ENCODE measurements at places on chromosomes 4 and X.

GRCh38 chr4:166657261-166657660, 577.0 kb downstream of the SPOCK3 start:
- peak; percentile 37 for DNase-seq

GRCh38 chr4:102533348-102533747, 32.2 kb downstream of the NFKB1 start:
- no peak for DNase-seq

DNA sequence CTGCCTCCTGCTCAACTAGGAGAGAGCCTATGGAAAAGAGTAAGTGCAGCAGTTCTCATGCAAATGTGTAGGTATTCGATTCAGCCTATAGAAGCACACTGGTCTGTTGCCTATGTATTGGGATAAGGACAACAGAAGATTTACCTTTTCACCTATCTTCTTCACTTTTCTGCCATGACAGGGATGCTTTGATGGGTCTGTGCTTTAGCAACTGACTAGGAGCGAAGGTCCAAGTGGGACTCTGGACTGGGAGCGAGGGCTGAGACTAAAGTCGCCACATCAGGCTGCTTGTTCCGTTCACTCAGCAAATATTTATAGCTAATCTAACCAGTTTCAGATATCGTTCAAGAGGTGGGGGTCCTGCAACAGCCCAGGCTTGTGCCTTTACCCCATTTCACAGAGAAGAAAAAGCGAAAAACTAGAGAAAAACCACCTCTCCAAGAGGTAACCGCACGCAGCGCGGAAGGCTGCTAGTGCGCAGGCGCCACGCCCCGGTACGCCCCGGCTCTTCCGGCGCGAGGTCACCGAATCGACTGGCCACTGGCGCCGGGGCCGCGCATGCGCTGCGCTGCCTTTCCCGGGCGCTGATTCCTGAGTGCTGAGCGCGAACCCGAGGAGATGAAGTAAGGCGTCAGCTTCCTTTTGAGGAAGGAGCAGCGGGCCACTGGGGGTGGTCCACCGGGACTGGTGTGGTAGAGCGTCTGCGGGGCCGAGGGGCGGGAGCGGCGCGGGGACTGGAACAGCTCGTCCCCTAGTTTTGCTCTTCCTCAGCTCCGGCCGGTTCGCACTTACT, at the start of gene RBMX2:
TSS of gene RBMX2 (plus strand) at position 573 of the 793 bp plus-strand sequence. CDS start at position 619, 46 bp downstream.
- peak; percentile 77 for DNase-seq

DNA sequence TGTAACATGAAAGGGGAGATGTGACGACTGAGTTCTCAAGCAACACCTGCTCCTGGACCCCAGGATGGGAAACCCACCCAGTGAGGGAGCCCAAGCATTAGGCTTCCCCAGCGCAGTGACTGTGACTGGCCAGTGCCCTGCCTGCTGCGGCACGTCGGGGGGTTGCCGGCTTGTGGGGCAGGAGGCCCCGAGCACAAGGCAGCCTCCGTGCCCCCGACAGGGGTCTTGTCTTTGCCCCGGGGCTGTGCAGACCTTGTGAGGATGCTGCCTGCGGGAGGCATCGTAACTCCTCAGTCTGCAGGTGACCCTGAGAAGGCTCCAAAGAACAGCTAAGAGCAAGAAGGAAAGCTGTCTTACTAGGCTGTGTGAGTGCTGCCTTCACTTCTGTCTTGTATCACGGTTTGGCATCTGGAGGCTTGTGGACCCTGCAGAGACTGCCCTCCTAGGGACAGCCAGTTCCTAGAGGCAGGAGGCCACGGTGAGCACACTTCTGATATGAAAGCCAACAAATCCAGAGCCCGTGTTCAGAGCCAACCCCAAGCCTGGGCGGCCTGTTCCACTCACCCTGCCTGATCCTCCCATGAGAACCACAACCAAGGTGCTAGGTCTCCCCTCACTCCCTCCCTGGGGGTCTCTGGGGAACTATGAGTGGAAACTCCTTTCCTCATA, 47.7 kb downstream of the FGFRL1 start:
- DNase-seq: no peak

DNA sequence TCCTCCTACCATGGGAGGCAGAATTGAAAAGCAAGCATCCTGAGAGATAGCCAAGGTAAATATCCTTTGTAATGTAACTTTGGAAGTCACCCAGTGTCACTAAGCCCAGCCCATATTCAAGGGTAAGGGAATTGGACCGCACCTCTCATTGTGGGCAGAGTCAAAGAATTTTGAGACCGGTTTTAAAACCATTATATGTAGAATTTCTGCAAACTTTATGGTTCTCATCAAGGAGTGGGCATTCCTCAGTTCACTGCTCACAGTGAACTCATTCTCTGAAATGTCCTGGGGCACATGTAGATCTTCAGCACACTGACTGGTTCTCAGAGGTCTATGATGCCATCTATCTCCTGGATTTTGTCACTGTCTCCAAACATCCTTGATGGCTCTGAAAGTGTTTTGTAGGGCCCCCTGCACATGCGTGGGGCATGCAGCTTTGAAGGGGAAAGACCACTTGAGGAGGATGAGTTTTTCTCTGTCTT, 35.3 kb upstream of the CHRNA9 start:
- DNase-seq: no peak

DNA sequence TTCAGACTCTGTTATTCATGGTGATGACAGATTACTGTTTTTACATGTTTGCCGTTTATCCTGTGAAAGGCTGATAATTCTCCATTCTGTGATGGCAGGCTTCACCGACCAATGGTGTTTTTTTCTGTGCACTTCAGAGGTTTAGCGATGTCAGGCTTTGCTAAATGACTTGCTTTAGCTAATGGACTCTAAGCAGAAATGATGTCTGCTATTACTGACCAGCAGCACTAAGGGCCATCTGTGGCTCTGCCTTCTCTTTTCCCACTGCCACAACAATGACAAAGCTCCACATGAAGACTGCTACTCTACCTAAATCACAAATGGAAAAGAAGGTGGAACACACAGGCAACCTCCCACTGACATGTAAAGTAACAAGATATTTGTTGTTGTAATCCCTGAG, 68.4 kb upstream of the ALB start:
- DNase-seq: no peak

- no peak for DNase-seq
Observed at GRCh38 chrX:106139048-106139447, 29.1 kb upstream of the PWWP3B start.

GRCh38 chrX:116824785-116825184, 362.0 kb upstream of the CT83 start:
- DNase-seq: no peak

- DNase-seq: no peak
Observed at GRCh38 chr4:157882901-157883300, 289.9 kb downstream of the GASK1B start.

GRCh38 chr4:40367451-40367850, 32.3 kb downstream of the CHRNA9 start:
- DNase-seq: no peak

DNA sequence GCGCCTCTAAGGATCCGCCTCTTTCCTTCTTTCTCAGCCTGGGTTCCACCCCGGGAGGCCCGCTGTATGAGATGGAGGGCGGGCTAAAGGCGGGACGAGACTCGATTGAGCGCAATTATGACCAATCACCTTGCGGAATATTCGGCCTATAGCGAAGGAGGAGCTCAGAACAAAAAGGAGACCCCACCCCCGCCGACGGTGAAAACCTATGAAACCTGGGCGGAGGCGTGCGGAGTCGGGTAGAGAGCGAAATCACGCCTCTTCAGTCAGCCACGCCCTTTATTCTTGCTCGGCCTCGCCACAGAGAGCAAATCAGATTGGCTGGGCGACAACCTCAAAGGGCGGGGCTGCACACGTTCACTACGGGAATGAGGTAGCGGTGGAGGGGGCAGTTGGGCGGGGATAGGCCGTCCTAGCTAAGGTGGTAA, 615 bp upstream of the CDK16 start:
- DNase-seq: peak; percentile 99

DNA sequence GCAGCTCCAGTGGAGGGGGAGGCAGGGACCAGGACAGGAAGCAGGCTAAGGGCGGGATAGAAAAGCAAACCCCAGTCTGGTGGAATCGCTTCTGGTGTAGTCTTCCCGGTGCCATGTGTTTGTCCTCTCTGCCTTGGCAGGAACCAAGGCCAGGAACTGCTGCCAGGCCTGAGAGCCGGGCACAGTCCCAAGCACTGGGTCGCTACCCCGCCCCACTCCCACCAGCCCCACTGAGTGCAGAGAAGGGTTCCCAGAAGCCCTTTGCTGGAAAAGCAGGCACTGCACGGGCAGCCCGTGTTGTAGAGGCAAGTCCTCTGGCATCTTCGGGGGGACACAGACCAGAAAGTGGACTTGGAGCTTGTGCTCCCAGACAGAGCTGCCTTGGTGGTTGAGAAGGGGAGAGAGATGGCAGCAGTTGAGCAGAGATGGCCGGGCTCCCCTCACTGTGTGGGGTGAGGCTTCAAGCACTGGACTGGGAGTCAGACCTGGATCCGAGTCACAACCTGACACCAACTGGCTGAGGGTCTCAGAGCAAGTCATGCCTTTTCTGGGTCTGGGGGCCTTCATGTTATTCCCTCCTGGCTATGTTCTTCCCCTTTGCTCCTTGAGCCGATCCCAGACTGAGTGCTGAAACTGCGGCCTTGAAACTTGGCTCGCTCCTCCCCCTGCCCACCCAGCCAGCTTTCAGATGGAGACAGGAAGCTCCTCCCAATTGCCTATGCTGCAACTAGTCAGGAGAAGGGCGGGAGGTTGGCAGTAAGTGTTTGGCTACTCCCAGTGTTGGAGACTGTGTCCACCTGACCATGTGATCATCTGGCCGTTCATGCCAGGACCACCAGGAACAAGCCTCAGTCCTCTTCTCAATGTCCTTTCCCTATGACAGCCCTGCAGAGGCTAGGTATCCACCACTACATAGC, 59.7 kb upstream of the MTM1 start:
- peak; percentile 67 for DNase-seq

DNA sequence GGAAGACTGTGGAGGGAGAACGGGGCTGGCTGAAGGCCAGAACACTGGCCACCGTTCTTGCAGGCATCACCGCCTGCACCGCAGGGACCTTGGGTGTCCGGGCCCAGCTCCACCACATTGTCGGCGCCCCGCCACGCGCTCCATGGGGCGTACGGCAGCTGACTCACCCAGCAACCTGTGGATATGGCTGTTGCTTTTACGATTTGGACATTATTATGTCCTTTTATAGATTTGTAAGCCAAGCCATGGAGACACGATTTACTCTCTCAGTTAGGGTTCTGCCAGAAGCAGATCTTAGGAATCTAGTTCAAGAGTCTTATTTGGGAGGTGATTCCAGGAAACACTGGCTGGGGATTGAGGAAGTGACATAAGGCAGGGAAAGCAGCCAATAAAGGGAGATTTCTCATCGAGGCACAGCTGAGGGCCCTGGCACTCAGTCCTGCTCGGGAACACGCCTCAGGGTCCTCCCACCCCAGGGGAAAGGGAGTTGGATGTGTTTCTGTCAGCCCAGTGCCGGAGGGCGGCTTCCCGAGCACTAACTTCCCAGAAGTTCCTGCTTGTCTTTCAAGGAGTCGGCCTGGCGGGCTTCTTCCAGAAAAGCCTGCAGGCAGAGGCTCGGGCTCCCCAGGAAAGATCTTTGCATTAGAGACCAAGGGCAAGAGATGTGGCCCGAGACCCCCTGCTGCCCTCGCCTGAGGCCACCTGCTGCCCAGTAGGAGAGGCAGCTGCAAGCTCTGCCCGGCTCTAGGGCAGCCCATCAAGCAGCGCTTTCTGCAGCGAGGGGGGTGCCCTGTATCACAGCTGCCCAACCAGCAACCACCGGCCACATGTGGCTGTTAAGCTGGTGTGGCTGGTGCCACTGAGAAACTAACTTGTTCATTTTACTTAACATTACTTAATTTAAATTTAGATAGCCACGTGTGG, 52.9 kb downstream of the CRMP1 start:
- no peak for DNase-seq

DNA sequence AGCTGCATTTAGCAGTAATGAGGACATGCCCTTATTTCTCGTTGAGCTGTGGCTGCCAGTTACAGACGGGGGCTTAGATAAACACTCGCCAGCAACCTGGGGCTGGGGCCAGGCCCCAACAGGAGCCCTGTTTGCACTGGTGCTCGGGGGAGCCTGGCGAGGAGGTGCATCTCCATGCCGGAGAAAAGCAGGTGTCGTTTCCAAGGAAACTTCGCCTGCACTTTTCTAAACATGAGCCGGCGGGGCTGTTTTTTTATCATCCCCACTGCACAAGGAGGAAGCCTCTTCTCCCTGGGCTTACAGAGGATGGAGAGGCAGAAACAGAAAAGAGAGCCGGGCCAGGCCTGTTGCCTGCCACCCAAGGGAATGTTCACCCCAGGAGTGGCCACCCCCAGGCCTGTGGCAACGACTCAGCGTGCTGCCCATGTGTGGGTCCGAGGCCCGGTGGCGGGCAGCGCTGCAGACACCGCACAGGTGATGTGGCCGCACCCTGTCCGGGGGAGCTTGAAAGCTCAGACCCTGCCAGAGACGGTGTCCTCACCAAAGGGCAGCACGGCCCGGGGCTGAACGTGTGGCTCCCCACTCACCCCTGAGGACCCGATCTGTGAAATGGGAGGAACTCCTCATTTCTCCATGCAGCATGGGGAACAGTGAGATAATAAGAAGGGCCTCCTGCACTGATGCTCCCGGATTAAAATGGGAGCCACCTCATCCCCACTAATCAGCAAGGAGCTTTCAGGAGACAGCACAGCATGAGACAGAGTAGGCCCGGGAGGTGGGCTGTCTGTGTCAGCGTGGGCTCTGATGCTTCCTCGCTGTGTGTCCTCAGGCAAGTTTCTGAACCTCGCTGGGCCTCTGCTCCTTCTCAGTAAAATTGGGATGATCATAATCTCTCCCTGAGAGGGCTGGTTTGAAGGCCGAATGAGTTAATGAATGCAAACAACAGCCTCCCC, 33.8 kb upstream of the ADRA2C start:
- DNase-seq: no peak

DNA sequence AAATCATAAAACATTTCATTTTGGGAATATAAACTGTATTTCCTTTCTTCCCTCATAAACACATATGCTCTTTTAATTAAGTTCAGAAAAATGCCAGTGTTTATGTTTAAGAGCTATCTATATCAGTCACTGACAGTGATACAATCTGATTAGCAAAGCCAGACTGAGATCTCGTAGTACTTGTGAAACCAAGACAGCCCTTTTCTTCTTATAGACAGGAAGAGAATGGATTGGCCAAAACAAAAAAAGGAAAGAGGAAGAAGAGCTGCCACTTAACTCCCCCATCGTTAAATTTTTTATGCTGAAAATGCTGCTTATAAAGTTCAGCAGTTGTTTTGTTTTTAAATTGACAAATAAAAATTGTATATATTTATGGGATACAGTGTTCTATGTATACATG, 87.4 kb downstream of the PLAC1 start:
- DNase-seq: no peak

DNA sequence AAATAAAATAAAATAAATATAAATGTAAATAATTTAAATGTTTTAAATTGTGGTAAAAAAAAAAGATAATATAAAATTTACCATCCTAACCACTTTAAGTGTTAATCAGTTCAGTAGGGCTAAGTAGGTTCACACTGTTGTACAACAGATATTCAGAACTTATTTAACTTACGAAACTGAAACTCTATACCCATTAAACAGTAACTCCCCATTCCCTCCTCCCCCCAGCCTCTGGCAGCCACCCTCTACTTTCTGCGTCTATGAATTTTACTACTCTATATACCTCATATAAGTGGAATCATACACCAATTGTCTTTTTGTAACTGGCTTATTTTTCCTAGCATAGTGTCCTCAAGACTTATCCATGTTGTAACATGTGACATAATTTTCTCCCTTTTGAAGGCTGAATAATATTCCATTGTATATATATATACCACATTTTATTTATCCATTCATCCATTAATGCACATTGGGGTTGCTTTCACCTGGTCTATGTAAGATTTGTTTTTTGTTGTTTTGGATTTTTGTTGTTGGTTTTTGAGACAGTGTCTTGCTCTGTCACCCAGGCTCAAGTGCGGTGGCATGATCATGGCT, 32.5 kb upstream of the ELF2 start:
- no peak for DNase-seq
